ENCODE measurements at places on chromosomes 6 and 20. TPM values are rescaled to one million over a fixed set of nuclear protein-coding genes. Genes with fewer than 3 reads are reported as not detected.

FBXO30 gene
- 2.1 TPM for total RNA-seq

GPANK1 gene
- total RNA-seq = 32.4 TPM

TMC2 gene
- not detected for total RNA-seq

BEND6 gene
- total RNA-seq = not detected

BTNL2 gene
- not detected for total RNA-seq

KCNQ2 gene
- total RNA-seq = not detected

Data from activated naive CD4-positive, alpha-beta T cell treated with anti-CD3 and anti-CD28 coated beads for 36 hours (primary cell).